ENCODE measurements at places on chromosomes 3 and 15. TPM values are rescaled to one million over a fixed set of nuclear protein-coding genes. Genes with fewer than 3 reads are reported as not detected.

Gene PLIN1
- total RNA-seq, result 1.0 TPM

Gene CHL1
- not detected for total RNA-seq

Gene RASGRF1
- total RNA-seq, result 6.0 TPM

Gene SAMMSON
- not detected for total RNA-seq

Gene TTC14
- 55.4 TPM for total RNA-seq

Gene ZNF860
- 2.6 TPM for total RNA-seq

Gene GOLGA6L6
- not detected for total RNA-seq

Gene TEX9
- 11.8 TPM for total RNA-seq

Gene SLC22A14
- not detected for total RNA-seq

Gene NSUN3
- 19.8 TPM for total RNA-seq

Gene ADPRH
- total RNA-seq, result 1.6 TPM

Gene VGLL3
- 26.8 TPM for total RNA-seq

Gene C15orf62
- 0.23 TPM for total RNA-seq

Gene SECISBP2L
- 33.2 TPM for total RNA-seq

Gene BSN
- total RNA-seq, result 0.23 TPM

Gene OXTR
- total RNA-seq, result 3.4 TPM

Gene CKMT1B
- 1.6 TPM for total RNA-seq

Gene RNF111
- total RNA-seq, result 30.2 TPM

Gene NLGN1
- 1.4 TPM for total RNA-seq

Gene TFG
- 224 TPM for total RNA-seq

Gene FSIP1
- 0.63 TPM for total RNA-seq

Gene ACP3
- 3.5 TPM for total RNA-seq

Gene IL17RC
- total RNA-seq, result 45.0 TPM

Gene P4HTM
- total RNA-seq, result 49.1 TPM

Gene GOLGA8Q
- total RNA-seq, result not detected

Gene GOLGA6A
- total RNA-seq, result not detected

Gene SLC9C1
- not detected for total RNA-seq

Gene RAP2B
- total RNA-seq, result 38.2 TPM

Gene MORC1
- not detected for total RNA-seq

Gene SLC12A1
- not detected for total RNA-seq

All from PC-9 (cell line).